Large intestine (tissue), 12 donors: ENCODE measurements at places on chromosomes 2 and 18.

- DNase-seq = no peak
Measured at GRCh38 chr2:217654168-217654567, 348.6 kb downstream of the TNS1 start.

GRCh38 chr2:173424886-173425285 is 70.2 kb downstream of the CDCA7 start:
- DNase-seq = no peak

- no peak for DNase-seq
Measured at GRCh38 chr2:126839796-126840195, 58.9 kb upstream of the TEX51 start.

DNA sequence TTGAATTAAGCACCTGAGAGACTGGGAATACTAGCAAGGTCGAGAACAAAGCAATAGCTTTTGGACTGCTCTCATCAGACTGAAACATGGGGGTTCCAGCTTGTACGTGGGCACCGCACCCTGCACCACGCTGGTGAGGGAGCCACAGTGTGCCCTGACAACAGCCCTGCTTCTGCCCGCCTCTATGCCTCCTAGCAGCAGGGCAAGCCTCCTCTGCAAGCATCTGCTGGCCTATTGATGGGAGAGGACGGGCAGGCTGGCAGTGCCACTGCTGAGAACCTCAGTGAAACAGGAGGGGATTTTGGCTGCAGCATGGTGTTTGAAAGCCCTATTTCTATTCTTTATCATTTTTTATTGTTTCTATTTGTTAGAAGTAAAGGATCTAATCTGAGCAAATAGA is 146.1 kb upstream of the OTOS start:
- DNase-seq = no peak

DNA sequence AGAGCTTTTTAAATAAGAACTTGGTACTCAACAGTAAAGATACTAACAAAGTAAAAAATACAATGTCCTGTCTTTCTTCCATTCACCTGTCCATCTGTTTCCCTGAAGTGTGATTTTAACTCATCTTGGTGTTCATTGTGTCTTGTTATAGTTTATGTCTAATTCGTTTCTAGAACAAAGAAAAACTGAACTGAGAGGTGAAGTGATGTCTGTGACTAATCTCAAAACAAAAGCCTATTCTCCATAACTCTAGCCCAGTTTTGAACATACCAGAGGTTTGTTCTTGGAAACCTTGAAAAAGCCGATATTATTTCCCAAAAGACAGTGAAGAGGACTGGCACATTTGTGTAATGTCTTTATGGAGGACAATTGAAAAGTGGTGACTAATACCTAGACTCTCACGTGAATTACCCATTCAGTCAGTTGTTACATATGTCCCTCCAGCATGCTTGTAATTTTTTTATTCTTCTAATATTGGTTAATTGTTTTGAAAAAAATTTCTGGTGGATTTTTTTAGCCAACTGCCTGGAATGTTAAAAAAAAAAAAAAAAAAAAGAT is 725.8 kb downstream of the SATB2 start:
- DNase-seq = no peak

DNA sequence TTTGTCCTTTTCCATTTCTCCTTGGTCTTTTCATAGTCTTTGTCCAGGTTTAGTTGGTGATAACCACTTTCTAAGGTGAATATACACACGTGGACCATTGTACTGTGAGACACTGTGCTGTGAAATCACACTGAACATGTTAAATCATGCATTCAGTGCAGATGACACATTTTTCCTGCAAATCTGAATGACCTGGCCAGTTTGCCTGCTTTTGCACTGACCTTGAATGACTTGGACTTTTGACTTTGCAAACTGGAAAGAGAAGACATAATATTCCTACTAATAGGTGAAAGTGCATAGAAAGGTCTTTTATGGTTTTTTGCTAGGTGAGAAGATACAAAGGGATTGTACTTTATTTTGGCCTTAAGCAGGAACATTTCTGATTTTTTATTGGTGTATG is 21.7 kb upstream of the PHLPP1 start:
- DNase-seq = no peak

GRCh38 chr2:37376421-37377186 is 32.2 kb downstream of the QPCT start:
- no peak for DNase-seq

- no peak for DNase-seq
Measured at GRCh38 chr2:18153741-18154140, 275.3 kb downstream of the KCNS3 start.

DNA sequence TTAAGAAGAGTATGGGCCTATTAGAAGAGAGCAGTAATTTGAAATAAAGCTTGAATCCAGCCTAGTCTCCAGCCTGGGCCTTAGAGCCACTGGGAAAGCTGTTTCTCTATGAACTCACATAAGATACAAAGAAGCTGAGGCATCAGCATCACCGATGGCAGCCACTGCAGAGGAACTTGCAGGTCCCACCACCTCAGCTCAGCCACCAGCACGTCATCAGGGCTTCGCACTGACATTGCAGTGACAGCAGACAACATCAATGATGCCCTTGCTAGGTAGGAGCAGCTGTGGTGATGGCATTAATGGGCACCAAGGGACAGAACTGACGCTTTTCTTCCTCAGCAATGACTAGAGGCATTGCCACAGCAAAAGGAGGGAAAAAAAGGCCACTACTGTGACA is 67.7 kb upstream of the CDC42EP3 start:
- no peak for DNase-seq

GRCh38 chr2:207528980-207529329 is 807 bp upstream of the CREB1 start:
- DNase-seq = no peak

GRCh38 chr2:441258-442022 is 153.5 kb upstream of the ALKAL2 start:
- DNase-seq = no peak

GRCh38 chr2:16375351-16375750 is 290.3 kb downstream of the CYRIA start:
- no peak for DNase-seq

DNA sequence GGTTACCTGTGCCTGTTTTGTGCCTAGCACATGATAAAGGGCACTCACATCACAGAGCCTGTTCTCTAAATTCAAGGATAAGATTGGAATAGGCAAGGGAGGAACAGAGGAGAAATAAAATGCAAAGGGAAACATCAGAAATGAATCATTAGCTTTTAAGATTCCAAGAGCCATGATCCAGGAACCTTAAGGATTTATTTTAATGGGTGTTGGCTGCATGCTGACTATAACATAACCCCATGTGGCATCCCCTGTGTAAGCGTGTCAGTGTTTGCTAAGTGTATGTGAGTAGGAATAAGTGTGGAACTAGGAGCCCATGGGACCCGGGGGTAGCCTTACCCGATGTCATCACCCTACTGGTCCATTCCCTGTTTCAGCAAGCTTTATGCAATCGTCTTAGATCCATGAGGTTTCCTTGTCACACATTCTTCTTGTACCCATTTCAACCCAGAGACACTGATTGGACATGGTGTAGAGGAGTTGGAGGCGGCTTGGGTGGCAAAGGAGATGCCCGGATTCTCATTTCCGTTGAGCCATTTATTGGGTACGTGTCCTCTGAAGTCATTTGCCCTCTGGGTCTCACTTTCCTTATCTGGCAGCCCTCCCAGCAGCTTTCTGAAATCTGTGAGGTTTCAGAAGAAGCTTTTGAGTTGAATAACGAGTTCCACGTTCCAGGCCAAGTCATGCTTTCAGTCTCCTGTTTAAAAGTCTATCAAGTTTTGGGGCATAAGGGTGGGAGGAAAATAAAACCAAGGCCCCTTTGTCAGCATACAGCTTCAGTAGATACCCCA is 117.0 kb downstream of the MGAT5 start:
- DNase-seq = no peak

DNA sequence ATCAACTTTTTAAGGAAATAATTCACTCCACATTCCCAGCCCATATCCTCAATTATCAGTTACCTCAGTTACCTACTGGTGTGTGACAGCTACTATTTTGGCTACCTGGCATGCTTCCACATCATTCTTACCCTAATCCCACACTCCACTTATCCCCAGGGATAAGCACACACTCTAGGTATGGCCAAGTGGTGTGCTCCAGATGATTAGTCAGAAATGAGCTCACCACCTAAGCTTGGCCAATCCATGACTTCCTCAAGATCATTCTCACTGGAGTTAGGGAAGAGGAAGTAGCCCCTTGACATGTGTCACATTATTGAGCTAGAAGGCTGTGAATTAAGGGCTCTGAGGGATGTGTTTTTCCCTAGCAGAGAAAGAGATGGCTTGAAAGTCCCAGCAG is 20.9 kb upstream of the SMAD4 start:
- no peak for DNase-seq

- no peak for DNase-seq
Measured at GRCh38 chr2:151974988-151975387, 123.9 kb downstream of the CACNB4 start.

DNA sequence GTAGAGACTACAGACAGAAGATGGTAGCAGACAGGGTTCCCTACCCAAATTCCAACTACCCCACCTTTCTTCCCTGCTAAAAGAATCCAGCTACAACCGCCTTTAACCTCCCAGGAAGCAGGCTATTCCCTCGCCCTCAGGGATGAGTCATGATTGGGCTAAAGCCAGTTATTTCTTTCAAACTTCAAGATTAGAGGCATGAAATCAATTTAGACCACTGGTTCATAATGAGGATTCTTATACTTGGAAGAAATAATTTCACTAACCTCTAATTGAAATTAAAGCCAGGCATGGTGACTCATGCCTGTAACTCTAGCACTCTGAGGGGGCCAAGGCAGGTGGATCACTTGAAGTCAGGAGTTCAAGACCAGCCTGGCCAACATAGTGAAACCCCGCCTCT is 20.0 kb downstream of the TRIP12 start:
- no peak for DNase-seq

DNA sequence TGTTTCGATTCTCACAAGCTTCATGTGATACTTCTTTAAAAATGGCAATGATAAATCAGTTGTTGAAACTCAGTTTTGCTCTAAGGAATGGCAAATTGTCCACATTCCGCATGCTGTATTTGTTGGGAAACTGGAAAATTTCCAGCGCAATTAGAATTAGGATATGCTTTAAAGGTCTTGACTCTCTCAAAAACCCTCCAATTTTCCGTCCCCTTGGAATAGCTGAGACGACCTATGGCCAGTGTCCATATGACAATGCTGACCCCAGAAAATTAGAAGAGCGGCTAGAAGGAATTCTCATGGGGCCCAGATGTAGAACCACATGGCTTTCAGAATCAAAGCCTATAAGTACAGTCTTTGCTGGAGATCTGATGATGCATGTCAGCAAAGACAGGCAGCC is 170.8 kb downstream of the TMEM18 start:
- no peak for DNase-seq

- DNase-seq = peak; percentile 34
Measured at GRCh38 chr2:15944325-15945017, 4.1 kb downstream of the MYCN start.

DNA sequence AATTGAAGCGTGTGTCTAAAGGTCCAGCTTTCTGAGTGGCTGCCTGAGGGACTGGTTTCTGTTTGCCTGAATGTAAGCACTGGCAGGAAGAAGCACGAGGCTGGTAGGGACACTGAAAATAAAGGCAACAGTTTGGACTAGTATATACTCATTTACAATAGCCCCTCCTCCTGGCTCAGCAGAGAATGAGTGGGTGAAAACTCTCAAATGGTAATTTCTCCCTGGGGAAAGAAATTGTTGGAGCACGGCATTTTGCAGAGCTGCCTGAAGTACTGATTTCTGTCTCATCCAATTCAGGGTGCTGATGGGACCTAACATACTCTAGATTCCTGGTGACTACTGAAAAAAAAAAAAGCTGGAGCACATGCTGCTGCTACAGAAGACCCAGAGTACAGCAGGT is 17.3 kb upstream of the SPP2 start:
- DNase-seq = no peak

GRCh38 chr2:70080610-70081200 is 6.6 kb upstream of the PCBP1 start:
- DNase-seq = peak; percentile 50
